Stimulated activated CD8-positive, alpha-beta memory T cell treated with anti-CD3 and anti-CD28 coated beads, Interleukin-4, amount 100 ng/mL, for 4 hours (primary cell): ENCODE measurements at places on chromosomes 12 and 14.

- DNase-seq = no peak
Measured at GRCh38 chr12:104598342-104599271, 141.9 kb downstream of the CHST11 start.

DNA sequence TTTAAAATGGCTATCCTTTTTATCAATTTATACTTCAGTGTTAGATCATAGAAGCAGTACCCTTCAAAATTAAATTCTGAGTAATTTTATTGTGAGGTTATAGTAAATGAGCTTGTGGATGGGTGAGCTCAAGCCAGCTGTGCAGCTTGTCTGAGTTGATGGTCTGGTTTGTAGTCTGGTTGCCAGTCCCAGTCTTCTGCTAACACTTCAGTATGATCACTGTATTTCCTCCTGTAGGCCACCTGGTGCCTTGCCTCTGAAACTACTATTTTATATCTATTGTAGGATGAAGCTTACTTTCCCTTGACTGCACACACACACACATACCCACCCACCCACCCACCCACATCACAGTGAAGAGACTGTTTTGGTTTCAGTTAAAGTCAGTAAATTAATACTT lies 496.4 kb downstream of the PCNX1 start:
- DNase-seq = no peak

- DNase-seq = no peak
Measured at GRCh38 chr14:68688872-68689371, 103.9 kb downstream of the ZFP36L1 start.

DNA sequence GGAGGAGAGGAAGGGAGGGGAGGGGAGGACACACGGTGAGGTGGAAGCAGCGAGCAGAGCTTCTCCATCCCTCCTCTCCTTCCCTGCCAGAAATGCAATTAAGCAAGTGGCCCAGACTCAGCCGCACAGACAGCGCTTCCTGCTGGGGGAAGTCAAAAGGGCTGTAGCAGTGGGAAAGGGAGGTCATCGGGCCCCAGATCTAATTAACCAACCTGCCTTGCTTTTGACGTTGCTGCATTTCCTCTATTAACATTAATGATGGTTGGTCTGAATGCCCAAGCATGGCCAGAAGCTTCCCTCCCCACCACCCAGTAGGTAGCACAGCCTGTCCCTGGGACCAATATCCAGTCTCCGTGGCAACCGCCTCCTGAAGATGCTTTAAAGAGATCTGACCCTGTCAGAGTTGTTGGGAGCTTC lies 4.6 kb upstream of the NGB start:
- no peak for DNase-seq

DNA sequence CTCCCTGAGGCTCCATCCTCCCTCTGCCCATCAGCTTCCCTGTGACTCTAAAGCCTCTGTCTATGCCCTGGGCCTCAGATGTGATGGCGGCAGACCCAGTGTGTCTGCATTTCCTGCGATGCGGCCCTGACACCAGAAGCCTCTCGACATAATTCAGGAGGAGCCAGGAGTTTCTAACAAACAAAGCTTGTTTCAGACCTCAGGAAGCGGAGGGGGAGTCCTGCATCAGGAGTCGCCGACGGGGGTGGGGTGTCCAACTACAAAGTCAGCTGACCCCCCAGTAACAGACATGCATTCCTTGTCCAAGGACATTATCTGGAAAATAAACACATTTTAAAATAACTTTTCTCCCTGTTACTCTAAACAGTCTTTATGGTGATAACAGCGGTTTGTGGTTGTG lies 167.5 kb downstream of the DPF3 start:
- no peak for DNase-seq

DNA sequence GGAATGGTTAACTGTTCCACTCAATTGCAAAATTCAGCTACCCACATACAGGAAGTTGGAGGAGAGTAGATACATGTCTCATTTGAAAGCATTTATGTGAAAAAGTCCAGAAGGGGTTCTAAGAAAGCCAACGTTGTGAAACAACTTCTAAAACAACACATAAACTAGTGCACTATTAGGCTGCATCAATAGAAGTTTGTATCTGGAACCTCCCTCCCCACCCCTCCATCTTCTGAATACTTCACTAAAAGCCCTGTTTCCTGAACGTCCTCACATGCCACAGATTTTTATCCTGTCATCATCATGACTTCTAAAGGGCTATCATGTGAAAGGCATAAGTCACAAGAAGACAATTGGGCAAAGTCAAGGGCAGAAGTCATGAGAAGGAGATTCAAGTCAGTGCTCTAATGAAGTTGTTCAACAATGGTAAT lies 5.5 kb downstream of the KRT79 start:
- no peak for DNase-seq

GRCh38 chr14:29054119-29054518 lies 287.5 kb downstream of the FOXG1 start:
- DNase-seq = no peak

GRCh38 chr14:54727929-54728328 lies 161.0 kb downstream of the SAMD4A start:
- DNase-seq = no peak

- no peak for DNase-seq
Measured at GRCh38 chr12:92248977-92249376, 103.3 kb upstream of the BTG1 start.
